ENCODE measurements at places on chromosomes 3 and 15. TPM values are rescaled to one million over a fixed set of nuclear protein-coding genes. Genes with fewer than 3 reads are reported as not detected.

The PROS1 gene
- 0.32 TPM for total RNA-seq

The RHOA gene
- 408 TPM for total RNA-seq

The HHLA2 gene
- 0.48 TPM for total RNA-seq

The TRIM71 gene
- 0.19 TPM for total RNA-seq

The CLRN1 gene
- total RNA-seq = not detected

The MEGF11 gene
- not detected for total RNA-seq

The SLC12A1 gene
- not detected for total RNA-seq

The TRANK1 gene
- total RNA-seq = 2.2 TPM

The ZPLD1 gene
- total RNA-seq = not detected

The FILIP1L gene
- 0.28 TPM for total RNA-seq

The PPP1R14D gene
- not detected for total RNA-seq

The CRABP1 gene
- not detected for total RNA-seq

The ZNF662 gene
- 1.4 TPM for total RNA-seq

The MCTP2 gene
- total RNA-seq = 14.2 TPM

The ARHGAP11A gene
- 25.2 TPM for total RNA-seq

The GOLGA8S gene
- not detected for total RNA-seq

The FGF7 gene
- total RNA-seq = 0.08 TPM

The XCR1 gene
- not detected for total RNA-seq

The ALPK3 gene
- total RNA-seq = 0.05 TPM

The LMAN1L gene
- total RNA-seq = 0.40 TPM

The TM6SF1 gene
- total RNA-seq = 0.63 TPM

The SCG3 gene
- total RNA-seq = not detected

All from activated T-cell treated with anti-CD3 and anti-CD28 coated beads, Interleukin-2, amount 50 U/mL, for 4 hours (primary cell).